ENCODE measurements at places on chromosomes 6 and 20. TPM values are rescaled to one million over a fixed set of nuclear protein-coding genes. Genes with fewer than 3 reads are reported as not detected.

CLDN20 gene
- not detected for total RNA-seq

TRIM10 gene
- not detected for total RNA-seq

PERP gene
- total RNA-seq = 26.9 TPM

SIRPB2 gene
- total RNA-seq = not detected

IP6K3 gene
- total RNA-seq = not detected

EDN1 gene
- 12.5 TPM for total RNA-seq

DNA sequence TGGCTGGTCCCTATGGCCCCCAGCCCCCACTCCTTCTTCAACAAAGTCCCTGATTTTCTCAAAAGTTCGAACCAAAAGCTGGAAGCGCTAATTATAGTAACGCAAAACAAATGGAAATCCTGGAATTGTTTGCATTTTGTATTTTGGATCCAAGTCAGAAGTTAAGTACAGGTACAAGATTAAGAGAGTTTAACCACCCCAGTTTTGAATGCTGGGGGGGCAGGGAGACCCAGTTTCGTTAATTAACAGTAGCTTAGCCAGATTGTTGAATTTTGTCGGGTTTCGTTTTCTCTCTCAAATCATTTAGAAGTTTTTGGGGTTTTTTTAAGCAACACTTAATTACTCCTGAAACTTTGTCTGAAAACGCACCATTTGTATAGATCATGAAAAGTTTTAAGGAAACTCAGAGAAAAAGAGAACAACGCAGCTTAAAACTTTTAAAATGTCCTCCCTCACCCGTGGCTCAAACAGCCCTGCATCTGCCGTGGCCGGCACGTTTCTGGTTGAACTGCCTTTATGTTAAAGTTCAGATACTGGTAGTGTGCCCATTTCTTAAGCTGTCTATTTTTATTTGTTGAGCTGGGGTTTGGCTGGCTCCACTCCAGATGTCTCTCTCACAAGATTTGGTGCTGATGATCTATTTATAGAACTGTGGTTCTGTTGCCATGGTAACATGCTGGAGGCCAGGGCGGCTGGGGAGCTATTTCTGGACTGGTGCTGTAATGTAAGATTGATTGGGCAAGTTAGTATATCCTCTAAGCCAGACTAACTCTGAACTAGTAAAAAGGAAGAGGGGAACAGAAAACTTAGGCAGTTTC is 55.0 kb downstream of the GNAS start:
- DNase-seq = peak; percentile 100

DNA sequence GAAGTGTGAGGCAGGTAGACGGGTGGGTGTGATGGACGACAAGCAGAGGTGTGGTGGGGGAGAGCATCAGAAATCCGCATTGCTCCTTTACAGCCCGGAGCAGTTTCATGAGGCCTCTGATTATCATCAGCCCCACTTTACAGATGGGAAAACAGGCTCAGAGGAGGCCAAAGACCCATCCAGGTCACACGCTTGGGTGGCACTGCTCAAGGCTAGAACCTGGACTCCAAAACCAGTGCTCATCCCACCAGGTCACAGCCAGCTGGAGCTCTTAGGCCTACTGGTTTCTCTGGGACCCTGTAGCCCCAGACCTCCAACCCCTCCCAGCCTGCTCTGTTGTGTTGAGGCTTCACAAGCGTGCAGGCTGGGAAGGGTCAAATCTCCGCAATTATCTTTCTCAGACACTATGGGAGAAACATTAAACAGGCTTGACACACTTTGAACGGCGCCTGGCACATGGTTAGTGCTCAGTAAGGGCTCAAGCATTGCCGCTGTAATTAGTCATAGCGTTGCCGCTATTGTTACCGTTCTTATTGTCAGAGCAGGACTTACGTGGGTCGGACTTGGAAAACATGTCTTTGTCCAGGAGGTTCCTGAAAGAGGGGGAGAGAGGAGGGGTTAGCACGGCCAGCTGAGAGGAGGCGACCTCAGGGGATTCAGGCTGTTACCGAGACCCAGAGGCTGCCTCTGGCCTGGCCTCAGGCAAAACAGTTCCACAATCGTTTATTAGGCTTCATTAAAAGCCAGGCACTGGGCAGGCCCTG is 16.6 kb downstream of the CPNE5 start:
- DNase-seq = no peak

RAB23 gene
- total RNA-seq = 60.5 TPM

DNA sequence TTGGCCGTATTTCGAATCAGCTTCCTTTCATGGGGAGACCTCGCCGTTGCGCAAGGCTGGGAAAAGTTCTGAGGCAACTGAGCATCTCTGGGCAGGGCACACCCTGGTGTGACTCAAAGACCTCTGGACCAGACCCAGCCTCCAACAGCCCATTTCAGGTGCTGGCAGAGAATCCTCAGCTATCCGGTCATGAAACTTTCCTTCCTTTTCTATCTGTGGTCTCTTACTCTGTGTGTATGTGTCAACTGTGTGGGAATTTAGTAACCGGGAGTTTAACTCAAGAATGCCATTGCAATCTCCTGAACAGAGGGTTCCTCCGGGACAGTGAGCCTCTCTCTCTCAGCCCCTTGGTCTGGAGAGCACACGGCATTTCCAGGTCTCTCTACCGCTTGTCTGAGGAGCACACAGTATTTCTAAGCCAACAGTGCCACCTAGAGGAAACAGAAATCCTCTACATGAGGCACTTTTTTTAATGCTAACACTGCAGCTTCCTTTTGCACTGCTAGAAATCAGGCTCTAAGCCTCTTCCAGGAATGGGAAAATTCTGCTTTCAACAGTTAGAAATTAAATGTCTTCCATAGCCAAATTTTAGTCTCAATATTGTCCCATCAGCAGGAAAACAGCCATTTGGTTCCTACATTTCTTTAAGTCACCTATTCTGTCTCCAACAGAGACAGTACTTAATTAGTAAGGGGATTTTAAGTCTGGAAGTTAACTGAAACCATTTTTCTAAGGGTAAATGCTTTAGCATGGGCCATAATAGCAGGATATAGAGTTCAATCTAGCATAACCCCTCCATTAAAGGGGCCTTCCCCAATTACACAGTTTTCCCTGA is 32.7 kb downstream of the PLN start:
- peak; percentile 15 for DNase-seq

Data from M059J (cell line).